ENCODE measurements at places on chromosomes 1 and 21. TPM values are rescaled to one million over a fixed set of nuclear protein-coding genes. Genes with fewer than 3 reads are reported as not detected.

DNA sequence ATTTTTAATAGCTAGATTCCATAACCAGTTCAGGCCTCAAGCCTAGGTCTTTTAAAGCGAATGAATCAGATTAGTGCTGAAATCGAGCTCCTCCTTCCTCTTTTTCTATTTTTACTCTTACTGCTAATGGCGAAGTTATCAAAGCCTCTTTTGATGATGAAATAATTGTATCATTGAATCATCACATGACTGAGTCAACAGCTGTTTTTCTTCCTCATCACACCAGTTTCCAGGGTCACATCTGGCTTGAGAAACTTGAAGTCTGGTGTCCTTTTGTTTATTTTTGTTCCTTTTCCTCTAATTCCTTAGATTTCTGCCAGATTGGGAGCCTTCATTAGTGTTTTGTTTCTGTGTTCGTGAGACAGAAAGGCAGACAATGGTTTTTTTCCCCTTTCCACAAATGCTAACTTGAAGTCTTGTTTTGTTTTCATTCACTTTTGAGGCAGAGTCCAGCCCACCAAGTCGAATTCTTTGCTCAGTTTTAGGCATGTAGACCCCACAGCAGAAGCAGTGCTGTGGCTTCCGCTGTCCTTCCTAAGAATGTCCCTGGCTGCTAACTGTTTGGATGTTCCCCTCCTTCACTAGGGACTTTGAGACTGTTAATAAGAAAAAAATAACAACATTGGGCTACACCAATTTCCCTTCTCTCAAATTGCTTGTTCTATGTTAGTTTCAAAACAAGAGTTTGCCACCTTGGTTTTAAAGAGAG, 51.9 kb upstream of the FMOD start:
- peak; percentile 96 for DNase-seq

- no peak for DNase-seq
These were observed 125.6 kb upstream of the LMO4 start for GRCh38 chr1:87202922-87203655.

- peak; percentile 63 for DNase-seq
These were observed 5.9 kb downstream of the LMO4 start for GRCh38 chr1:87334351-87335174.

GRCh38 chr1:24501371-24502064, 1.1 kb upstream of the RCAN3 start:
- DNase-seq, result peak; percentile 16

DNA sequence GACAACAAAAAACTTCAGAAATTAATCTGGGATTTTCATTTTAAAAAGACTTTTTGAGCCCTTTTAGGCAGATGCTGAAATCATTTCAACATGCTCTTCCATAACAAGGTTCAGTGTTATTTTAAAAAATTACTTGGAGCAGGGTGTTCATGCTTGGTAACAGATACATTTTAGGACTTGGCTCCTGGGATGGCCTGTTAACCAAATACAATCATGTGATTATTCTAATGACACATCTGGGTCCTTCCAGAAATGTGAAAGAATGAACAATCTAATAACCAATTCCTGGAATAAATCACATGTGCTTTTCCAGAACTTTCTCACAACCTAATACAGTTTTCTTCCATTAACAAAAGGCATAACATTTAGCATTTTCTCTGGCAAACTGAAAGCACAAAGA, 379.8 kb upstream of the RUNX1 start:
- no peak for DNase-seq

DNA sequence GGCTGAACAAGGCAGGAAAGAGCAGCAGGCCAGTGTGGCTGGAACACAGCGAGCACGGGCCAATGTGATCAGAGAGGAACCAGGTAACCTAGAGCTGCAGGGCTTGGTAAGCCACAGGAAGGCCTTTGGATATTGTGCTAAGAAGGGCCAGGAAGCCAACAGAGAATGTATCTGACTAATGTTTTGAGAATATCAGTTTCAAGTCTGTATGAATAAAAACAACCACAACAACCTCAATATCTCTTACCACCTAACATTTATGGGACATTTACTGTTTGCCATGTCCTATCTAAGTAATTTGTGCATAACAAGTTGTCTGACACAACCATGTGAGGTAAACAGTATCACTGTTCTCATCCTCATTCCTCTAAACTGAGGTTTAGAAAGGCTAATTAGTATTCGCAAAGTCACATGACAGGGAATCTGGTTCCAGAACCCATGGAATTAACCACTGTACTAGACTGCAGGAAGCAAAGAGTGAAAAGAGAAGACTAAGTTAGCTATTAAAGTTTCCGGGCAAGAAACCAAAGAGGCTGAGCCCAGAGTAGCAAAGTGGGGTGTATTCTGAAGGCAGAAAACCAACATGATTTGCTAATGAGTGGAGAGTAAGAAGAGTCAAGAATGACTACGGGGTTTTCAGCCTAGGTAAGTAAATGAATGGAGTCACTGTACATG, 38.9 kb downstream of the SPRTN start:
- no peak for DNase-seq

DNA sequence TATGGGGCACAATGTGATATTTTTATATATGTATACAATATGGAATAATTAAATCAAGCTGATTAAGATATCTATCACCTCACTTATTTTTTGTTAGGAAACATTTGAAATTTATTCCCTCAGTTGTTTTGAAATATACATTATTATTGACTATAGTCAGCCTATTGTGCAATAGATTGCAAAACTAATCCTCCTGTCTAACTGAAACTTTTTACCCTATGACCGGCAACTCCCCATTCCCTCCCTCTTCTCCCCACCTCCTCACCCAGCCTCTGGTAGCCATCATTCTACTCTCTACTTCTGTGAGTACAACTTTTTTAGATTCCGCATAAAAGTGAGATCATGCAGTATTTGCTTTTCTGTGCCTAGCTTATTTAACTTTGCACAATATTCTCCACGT, 117.7 kb upstream of the SGIP1 start:
- DNase-seq, result peak; percentile 67

DNA sequence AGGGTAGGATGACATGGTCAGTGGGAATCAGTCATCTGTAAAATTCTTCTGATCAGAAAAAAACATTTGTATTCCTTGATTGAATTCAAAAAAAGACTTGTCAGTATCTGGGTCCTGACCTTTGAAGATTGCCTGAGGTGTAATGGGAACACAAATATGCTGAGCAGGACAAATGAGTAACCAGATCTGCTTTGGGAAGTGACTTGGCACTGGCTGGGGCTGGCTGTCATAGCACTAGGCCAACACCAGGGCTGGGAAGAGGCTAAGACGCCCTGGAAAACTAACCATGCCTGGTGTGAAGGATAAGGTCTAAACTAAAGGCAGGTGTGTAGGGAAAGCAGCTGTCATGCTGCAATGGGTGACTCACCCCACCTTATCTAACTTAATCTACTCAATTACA, 452.9 kb upstream of the BEND5 start:
- no peak for DNase-seq

- DNase-seq, result peak; percentile 34
These were observed 10.0 kb upstream of the LBR start for GRCh38 chr1:225437710-225438437.

- DNase-seq, result no peak
These were observed 3.5 kb upstream of the BCAN start for GRCh38 chr1:156638189-156638985.

- DNase-seq, result peak; percentile 10
These were observed 1.3 kb downstream of the AGO3 start for GRCh38 chr1:35932158-35932636.

DNA sequence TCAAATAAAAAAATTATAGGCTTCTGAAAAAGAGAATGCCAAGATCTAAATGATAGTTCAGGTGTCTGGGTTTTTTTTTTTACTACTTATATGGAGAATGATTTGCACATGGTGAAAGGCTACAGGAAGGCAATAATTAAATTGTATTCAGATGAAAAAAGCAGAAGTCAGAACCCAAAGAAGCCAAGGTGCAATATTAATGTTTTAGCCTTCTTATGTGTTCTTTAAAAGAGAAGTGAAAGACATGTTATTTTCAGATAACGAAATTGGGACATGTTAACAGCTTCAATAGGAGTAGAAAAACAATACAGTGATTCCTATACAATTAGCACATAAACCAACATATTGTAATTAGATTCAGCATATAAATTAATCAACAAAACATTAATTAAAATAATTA, 452.9 kb upstream of the PRMT6 start:
- DNase-seq, result no peak

DNA sequence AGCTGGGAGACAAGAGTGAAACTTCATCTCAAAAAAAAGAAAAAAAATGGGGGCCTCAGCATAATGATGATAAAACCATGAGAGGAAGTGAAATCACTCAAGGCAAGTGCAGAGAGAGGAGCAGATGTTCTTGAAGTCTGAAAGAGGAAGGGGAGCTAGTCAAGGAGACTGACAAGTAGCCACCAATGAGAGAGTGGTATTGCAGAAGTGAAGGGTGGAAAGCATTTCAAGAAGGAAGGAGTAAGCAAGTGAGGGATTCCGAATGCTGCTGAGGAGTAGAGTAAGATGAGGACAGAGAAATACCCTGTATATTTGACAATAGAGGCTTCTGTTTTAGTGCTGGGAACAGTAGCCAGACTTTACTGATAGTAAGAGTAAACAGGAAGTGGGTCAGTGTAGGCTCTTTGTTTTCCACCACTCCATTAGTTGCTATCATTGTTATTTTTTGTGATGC, 2.9 kb downstream of the TATDN3 start:
- no peak for DNase-seq

GRCh38 chr1:53589043-53589887, 130.1 kb downstream of the DMRTB1 start:
- DNase-seq, result no peak

- peak; percentile 34 for DNase-seq
These were observed 26.6 kb downstream of the SRSF11 start for GRCh38 chr1:70247768-70248167.

DNA sequence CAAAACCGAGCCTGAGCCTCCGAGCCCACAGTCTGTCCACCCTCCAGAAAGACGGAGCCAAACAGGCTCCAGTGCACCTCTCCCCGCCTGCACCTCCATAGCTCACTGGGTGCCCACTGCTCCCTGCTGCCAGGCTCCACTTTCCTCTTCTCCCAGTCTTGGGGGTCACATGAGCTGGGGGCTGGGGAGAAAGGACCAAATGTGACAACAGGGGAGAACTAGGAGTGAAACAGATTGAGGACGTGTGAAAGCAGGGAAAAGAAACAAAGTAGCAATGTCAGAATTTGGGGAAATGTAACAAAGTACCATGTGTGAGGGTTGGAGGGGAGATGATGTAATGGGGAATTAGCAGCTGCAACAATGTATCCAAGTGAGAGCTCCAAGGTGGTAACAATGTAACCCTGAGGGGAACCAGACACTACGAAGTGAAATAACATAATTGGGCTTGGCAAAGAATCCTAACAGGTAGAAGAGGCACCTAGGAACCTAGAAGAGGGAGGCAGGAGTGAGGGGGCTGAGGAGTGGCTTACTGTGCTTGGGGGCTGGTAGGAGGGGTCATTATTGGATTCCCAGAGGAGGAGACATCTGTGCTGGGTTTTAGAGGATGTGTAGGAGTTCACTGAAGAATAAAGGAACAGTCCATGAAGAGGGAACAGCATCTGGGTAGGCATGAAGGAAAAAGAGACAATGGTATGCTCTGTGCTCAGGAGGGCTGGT, 12.5 kb downstream of the SDC3 start:
- DNase-seq, result no peak

GRCh38 chr1:98314601-98315000, 346.9 kb upstream of the SNX7 start:
- no peak for DNase-seq

- DNase-seq, result no peak
These were observed 20.0 kb downstream of the SERTAD4 start for GRCh38 chr1:210252621-210253051.

- no peak for DNase-seq
These were observed 527 bp downstream of the MACO1 start for GRCh38 chr1:25430967-25431881.

- no peak for DNase-seq
These were observed 253.7 kb upstream of the FOXD3 start for GRCh38 chr1:63068626-63069025.

- DNase-seq, result no peak
These were observed 11.6 kb downstream of the PEF1 start for GRCh38 chr1:31633117-31633516.

- DNase-seq, result no peak
These were observed 24.9 kb downstream of the VANGL1 start for GRCh38 chr1:115666702-115667101.

DNA sequence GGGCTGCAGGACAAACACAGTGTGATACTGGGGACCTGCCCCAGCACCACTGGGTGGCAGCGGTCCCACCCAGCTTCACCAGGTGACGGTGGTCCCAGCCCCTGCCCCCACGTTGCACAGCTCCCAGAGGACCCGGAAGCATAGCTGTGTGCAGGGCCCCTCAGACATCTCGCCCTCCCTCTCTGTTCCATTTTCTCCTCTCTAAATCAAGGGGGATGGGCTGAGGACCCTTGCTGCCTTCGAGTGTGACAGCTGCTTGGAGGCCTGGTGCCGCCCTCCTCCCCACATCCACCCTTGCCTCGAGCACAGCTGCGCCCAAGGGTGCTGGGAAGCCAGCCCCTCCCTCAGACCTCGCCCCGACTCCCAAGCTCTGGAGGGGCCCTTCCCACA, 16.1 kb upstream of the LRRC3 start:
- DNase-seq, result no peak

DNA sequence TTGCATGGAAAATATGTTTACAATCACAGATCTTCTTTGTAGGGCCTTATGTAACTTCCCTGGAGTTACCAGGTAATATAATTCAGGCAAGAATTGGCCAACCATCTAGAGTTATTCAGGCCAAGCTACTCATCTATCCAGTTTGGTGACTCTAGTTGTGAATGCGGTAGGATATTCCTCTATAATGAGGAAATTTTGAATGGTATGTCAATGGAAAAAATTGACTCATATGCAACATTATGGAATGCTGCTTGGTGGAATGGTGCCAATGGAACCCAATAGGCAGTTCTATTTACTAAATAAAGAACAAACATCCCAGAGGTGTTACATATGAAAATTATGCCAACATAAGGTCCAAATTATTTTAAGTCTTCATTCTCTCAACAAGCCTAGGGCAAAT, 5.6 kb upstream of the TNFSF18 start:
- DNase-seq, result no peak

FCER1G gene
- total RNA-seq, result not detected

AMY1C gene
- total RNA-seq, result not detected

CRYAA gene
- total RNA-seq, result not detected

DIO1 gene
- total RNA-seq, result not detected

SPRR2A gene
- not detected for total RNA-seq

FAM177B gene
- not detected for total RNA-seq

Measured in fibroblast of villous mesenchyme (primary cell).